ENCODE measurements at places on chromosomes 1 and 21. TPM values are rescaled to one million over a fixed set of nuclear protein-coding genes. Genes with fewer than 3 reads are reported as not detected.

- DNase-seq = no peak
These were observed 296.2 kb upstream of the VAMP3 start for GRCh38 chr1:7474786-7475502.

DNA sequence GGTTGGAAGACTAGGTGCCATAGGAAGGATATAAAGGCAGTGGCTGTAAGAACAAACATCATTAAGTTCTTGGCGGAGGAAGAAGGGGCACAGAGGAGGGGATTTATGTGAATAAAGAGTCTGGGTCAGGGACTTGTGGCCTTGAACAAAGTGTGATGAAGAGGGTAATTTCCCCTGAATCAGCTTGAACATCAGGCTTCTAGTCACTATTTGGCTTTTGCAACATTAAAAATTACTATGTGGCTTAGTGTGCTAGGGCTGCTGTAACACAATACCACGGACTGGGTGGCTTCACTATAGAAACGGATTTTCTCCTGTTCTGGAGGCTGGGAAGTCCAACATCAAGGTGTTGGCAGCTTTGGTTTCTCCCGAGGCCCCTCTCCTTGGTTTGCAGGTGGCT is 70.5 kb upstream of the CNIH3 start:
- no peak for DNase-seq

DNA sequence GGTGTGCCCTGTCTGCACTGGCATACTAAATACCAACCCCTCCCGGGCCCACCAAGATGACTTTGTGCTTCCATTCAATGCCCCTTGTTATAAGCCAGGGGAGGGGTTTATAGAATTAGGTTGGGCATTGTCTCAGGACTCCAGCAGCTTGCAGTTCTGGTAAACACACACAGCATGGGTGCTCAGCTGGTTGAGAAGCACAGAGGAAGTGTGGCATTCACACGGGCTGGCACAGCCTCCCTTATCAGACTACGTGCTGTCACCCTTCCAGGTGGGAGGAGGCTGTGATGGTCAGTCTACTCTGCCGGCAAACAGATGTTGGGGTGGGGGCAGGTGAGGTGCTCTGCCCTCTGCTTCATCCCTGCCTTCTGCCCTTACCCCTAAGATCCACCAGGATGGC is 15.0 kb upstream of the SLC6A17 start:
- DNase-seq = no peak

DNA sequence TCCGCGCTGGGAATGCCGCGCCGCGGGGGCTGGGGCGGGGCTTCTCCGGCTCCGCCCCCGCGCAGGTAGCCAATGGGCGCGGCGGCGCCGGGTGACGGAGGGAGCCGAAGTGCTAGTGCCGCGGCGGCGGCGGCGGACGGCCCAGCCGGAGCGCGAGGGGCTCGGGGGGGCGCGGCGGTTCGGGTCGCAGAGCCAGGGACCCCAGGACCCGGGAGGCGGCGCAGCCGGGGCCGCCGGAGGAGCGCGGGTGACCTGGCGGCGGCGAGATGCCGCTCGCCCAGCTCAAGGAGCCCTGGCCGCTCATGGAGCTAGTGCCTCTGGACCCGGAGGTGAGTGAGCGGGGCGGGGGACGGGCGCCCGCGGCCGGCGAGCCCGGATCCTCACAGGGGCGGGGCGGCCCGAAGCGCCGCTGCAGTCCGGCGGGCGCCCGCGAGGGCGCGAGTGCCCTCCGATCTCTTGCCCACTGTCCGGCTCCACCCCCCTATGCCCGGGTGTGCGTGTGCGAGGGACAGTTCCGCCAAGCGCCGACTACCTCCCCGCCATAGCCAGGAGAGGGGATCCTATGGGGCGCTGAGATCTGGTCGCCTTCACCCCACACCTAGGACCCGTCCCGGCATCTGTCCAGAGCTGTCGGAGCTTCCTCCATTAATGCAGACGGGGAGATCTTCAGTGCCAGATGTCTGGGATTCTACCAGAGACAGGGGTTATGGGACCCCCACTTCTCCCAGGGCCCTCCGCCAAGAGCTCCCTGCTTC is at the start of gene RPS6KA1:
RPS6KA1 (plus strand) TSS at position 107 of the 755 bp plus-strand sequence; CDS start at position 267, 160 bp downstream.
- DNase-seq = no peak

DNA sequence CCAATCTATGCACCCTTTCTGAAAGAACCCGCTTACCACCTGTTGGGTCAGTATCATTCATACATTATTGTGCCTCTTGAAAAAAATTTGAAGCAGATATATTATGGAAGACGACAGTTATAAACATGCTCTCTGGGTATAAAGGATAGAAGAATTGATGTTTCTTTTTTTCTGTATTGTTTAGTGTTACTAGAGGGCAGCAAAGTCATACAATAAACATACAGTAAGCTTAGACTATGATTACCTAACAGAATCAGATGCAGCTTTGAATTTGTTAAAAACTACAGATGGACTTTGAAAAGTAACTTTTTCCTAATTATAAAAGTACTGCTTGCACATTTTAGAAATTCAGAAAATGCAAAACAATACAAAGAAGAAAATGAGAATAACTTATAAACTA is 11.1 kb upstream of the PAXBP1 start:
- DNase-seq = peak; percentile 36

- no peak for DNase-seq
These were observed 35.1 kb upstream of the SLC30A10 start for GRCh38 chr1:219963432-219963831.

Gene SYTL1
- total RNA-seq = 0.09 TPM

DNA sequence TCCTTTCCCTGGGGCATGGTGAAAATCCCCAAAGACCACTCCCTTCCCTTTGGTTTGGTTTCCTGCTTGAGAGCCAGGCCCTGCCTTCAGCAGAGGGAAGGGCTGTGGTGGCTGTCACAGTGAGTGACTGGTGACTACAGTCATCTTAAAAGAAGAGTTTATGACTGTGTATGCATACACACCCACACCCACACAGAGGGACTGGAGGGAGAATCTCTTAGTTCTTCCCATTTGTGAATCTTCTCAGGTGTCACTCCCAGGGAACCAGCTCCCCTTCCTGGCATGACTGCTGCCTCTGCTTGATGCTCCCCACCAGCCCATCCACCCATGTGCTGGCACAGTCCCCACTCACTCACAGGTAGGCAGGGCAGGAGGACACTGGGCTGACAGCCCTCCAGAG is 3.9 kb upstream of the KCNA2 start:
- no peak for DNase-seq
